ENCODE measurements at places on chromosomes 2 and 18. TPM values are rescaled to one million over a fixed set of nuclear protein-coding genes. Genes with fewer than 3 reads are reported as not detected.

Gene APCDD1
- 104 TPM for total RNA-seq

DNA sequence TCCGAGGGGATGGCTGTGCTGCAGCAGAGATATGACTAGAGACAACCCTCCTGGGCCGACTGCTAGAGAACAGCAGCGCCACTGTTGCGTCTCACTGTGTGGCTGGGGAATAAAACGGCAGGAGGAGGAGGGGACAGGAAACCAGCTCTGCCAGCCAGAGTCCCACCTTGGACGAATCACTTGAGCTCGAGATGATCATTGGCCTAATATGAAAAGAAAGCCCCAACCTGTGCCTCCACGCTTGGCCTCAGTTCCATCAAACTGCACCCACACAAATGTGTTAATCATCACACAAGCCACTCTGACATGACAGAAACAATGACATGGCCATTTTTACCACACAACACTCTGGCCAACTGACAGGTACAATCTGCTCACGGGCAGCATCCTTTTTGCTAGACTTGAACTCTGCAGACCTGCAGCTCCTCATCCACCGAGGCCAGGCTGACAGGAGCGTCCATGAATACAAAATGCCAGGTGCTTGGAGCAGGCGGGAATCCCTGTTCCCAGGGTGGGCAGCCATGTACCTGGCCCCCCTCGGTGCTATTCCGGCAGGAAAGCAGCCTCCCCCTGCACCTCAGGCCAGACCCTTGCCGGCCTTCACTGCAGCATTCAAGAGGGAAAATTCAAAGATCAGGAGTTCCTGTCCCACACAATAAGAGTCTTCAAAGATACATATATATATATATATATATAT is 52.3 kb downstream of the PARD6G start:
- H3K27me3 ChIP-seq = no peaks in the 10 kb centered on the region
- peaks cover 6% of the 10 kb centered on the region for H3K36me3 ChIP-seq
- DNase-seq = peak; percentile 20
- no peak overlapping the region for H3K4me3 ChIP-seq
- no peak overlapping the region for H3K27ac ChIP-seq

Gene EGR4
- total RNA-seq = 0.36 TPM

- no peaks in the 10 kb centered on the region for H3K27me3 ChIP-seq
- H3K4me1 ChIP-seq = no peaks in the 10 kb centered on the region
- no peak overlapping the region for H3K4me3 ChIP-seq
- H3K27ac ChIP-seq = no peak overlapping the region
- DNase-seq = no peak
Measured at GRCh38 chr2:34416856-34417255, 817.8 kb upstream of the FAM98A start.

DNA sequence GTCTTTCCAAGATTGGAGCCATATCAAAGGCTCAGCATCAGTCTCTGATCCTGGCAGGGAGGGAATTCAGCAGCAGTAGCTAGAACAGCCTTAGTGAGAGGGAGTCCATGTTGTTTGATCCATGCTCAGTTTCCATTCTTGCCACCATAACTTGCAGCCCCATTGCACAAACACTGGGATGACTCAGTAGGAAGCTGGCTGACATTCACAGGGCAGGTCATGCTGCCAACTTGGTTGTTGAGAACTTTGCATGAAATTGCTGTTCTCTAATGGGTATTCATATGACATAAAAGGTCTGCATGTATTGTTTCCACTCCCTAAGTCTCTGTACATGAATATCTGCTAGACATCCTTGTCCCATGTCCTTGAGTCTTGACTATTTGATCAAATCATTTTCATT is 29.9 kb upstream of the STAT4 start:
- H3K4me1 ChIP-seq = no peaks in the 10 kb centered on the region
- H3K36me3 ChIP-seq = no peaks in the 10 kb centered on the region
- no peak for DNase-seq
- no peak overlapping the region for H3K4me3 ChIP-seq
- no peak overlapping the region for H3K27ac ChIP-seq

GRCh38 chr2:62527478-62528210 is 21.6 kb upstream of the TMEM17 start:
- H3K4me3 ChIP-seq = no peak overlapping the region
- no peaks in the 10 kb centered on the region for H3K27me3 ChIP-seq
- no peak overlapping the region for H3K27ac ChIP-seq

DNA sequence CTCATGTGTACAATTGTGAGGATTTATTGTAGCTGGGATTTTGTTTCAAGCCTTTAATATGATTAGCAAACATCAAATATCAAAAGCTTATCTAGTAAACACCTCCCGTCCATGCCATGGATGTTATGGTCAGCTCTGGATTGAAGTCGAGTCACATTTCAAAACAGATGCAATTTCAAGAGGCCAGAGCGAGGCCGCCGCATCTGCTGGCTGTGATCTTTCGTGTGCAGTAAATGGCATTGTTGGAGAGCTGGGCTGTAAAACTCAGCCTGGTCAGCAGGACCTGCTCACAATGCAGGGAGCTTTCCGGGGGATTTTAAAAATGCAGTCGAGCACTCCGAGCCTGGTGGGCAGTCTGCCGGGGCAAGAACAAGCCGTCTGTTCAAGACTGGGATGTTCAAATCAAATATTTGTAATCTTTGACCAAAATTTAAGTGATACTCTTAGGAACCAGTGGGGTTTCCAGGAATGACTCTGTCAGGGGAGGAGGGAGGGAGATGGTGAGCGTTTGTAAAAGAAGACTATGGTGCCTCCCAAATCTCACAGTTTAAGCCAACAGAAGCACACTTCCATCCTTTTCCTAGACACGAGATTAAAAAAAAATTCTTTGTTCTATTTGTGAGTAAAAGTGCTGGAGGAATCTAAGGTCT is 97.6 kb downstream of the MYCN start:
- no peak overlapping the region for H3K4me3 ChIP-seq
- no peak for DNase-seq
- peaks cover 8% of the 10 kb centered on the region for H3K4me1 ChIP-seq
- H3K27me3 ChIP-seq = no peaks in the 10 kb centered on the region

DNA sequence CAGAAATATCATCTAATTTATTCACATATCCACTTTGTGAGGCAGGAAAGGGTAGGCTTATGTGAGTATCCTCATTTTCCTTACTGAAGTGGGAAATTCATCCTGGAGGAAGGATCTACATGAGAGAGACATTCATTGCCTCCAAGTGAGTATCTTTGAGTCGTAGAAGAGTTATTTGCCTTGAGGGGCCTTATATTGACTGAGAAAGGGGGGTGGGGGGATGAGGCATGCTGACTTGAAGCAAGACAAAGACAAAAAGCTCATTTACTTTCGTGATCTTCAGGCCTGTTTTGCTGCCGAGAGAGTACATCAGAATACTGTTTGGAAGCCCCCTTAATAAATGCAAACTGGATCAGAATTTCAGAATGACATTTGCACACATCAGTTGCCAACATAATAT is 17.6 kb upstream of the NEDD4L start:
- H3K27ac ChIP-seq = no peak overlapping the region
- no peak overlapping the region for H3K4me3 ChIP-seq
- no peak for DNase-seq
- peaks cover 4% of the 10 kb centered on the region for H3K4me1 ChIP-seq
- no peaks in the 10 kb centered on the region for H3K36me3 ChIP-seq
- no peaks in the 10 kb centered on the region for H3K27me3 ChIP-seq

- peaks cover 5% of the 10 kb centered on the region for H3K4me1 ChIP-seq
- DNase-seq = no peak
- H3K36me3 ChIP-seq = no peaks in the 10 kb centered on the region
- H3K27me3 ChIP-seq = peaks cover 2% of the 10 kb centered on the region
- H3K4me3 ChIP-seq = no peak overlapping the region
- H3K27ac ChIP-seq = no peak overlapping the region
Measured at GRCh38 chr18:7482342-7482741, 84.8 kb upstream of the PTPRM start.

- no peak overlapping the region for H3K27ac ChIP-seq
- peaks cover 4% of the 10 kb centered on the region for H3K36me3 ChIP-seq
- H3K4me3 ChIP-seq = no peak overlapping the region
- H3K27me3 ChIP-seq = no peaks in the 10 kb centered on the region
- DNase-seq = no peak
Measured at GRCh38 chr18:22900558-22901238, 32.4 kb upstream of the RBBP8 start.

GRCh38 chr18:48853588-48853987 is 97.2 kb downstream of the SMAD7 start:
- peaks cover 62% of the 10 kb centered on the region for H3K4me1 ChIP-seq
- no peaks in the 10 kb centered on the region for H3K27me3 ChIP-seq
- H3K36me3 ChIP-seq = peaks cover 16% of the 10 kb centered on the region

- H3K4me3 ChIP-seq = no peak overlapping the region
- no peak for DNase-seq
- no peaks in the 10 kb centered on the region for H3K4me1 ChIP-seq
- no peak overlapping the region for H3K27ac ChIP-seq
Measured at GRCh38 chr2:228575897-228576296, 394.4 kb upstream of the SPHKAP start.

DNA sequence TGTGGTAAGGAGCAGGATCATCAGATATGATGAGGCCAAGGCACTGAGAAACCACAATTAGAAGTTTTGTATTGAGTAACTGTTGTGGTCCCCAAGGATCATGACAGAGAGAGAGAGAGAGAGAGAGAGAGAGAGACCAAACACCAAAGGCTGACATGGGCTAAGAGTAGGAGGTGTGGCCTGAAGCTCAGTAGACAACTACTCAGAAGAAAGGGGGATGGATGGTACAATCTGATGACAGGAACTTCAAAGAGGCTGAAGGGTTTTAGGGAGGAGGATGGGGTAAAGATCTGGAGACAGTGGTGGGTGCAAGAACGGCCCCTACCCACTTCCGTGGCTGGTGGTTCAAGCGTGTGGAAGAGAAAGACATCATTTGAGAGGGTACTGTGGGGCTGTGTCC is 135.0 kb downstream of the DCDC2C start:
- H3K27ac ChIP-seq = no peak overlapping the region
- no peaks in the 10 kb centered on the region for H3K4me1 ChIP-seq
- H3K27me3 ChIP-seq = peaks cover 31% of the 10 kb centered on the region
- H3K4me3 ChIP-seq = no peak overlapping the region
- no peaks in the 10 kb centered on the region for H3K36me3 ChIP-seq
- DNase-seq = no peak

GRCh38 chr2:33326100-33326499 is 150.3 kb upstream of the RASGRP3 start:
- H3K4me3 ChIP-seq = no peak overlapping the region
- no peak for DNase-seq
- H3K27ac ChIP-seq = no peak overlapping the region
- no peaks in the 10 kb centered on the region for H3K27me3 ChIP-seq

Gene TSPYL6
- not detected for total RNA-seq

DNA sequence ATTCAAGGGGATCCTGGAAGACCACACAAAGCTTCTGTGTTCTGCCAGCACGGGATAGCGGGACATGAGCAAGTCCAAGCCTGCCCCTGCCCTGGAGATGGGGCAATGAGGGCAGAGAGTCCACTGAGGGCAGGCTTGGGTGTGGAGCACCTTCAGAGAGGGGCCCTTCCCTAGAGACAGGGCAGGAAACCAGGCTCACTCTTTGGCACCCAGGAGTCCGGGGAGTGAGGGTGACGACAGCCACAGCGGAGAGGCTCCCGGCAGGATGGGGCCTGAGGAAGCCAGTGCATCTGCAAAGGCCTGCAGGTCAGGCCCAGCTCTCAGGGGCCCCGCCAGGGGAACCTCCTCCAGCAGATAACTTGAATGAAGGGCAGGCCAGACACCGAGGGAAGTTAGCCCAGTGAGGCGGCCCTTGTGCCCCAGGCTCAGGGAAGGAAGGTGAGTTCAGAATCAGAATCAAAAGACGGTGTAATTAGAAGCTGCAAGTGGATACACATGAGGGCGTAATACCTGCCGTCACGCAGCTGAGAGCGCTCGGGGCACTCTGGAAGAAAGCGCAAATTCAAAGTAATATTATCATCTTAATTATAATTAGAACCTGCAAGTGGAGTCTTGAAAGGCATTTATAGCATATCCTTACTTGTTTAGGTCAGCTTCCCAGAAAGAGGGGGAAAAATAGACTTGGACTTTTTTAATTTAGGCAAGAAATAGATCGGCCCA is 142.6 kb upstream of the LGALSL start:
- no peak overlapping the region for H3K4me3 ChIP-seq
- H3K4me1 ChIP-seq = peaks cover 39% of the 10 kb centered on the region
- no peaks in the 10 kb centered on the region for H3K36me3 ChIP-seq
- DNase-seq = no peak
- no peaks in the 10 kb centered on the region for H3K27me3 ChIP-seq

GRCh38 chr18:9619990-9620389 is 5.6 kb upstream of the PPP4R1 start:
- H3K27me3 ChIP-seq = no peaks in the 10 kb centered on the region
- H3K36me3 ChIP-seq = no peaks in the 10 kb centered on the region
- H3K4me1 ChIP-seq = peaks cover 9% of the 10 kb centered on the region
- no peak overlapping the region for H3K27ac ChIP-seq

DNA sequence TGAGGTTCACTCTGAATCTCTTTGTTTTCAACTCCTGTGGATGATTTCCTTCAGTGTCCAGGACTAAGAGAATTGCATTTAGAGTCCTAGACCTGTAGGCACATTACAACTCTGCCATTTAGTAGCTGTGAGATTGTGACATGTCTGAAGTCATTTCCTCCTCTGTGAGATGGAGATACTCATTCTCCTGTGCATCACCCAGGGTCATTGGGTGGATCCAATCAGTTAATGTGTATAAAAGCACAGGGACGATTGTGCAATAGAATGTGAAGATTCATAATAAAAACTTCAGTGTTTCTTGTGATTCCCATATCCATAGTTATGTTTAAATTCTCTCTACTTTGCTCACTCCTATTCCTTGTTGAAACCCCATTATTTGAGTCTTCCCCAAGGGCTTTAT is 113.6 kb downstream of the DIS3L2 start:
- peaks cover 4% of the 10 kb centered on the region for H3K36me3 ChIP-seq
- H3K27me3 ChIP-seq = no peaks in the 10 kb centered on the region
- H3K27ac ChIP-seq = no peak overlapping the region
- peaks cover 8% of the 10 kb centered on the region for H3K4me1 ChIP-seq
- no peak overlapping the region for H3K4me3 ChIP-seq
- DNase-seq = no peak

Gene C1QL2
- total RNA-seq = not detected

DNA sequence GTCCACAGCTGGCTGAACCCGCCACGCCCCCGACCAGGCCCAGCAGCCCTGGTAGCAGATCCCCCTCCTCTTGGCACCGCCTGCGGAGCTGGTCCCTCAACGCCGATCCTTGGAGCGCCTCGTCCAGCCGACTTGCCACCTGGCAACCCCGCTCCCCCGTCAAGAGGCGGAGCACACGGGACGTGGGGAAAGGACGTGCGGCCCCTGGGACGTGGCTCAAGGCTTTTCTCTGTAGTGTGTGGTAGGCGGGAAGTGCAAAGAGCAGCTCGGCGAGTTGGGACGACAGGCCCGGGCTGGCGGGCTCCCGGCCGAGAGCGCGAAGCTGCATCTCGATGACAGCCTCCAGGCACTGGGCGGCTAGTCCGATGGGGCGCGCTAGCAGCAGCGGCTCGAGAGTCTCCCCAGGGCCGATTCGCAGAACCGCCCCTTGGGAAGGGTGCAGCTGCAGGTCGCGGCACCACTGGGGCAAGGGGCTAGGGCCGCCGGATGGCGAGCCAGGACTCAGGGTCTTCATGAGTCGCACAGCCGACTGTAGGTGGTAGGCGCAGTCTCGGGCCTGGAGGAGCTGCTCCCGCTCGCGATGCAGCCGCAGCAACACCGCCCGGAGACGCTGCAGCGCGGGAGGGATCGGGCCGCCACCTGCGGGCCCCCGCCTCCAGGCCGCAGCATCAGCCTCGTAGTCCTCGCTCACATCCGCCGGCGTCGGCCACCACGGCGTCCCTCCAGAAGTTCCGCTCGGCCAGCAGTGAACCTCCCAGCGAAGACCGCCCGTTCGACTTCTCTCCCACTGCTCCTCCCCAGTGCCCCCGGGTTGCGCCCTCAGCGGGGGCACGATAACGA is 617 bp downstream of the CCDC142 start:
- peak overlapping the region; percentile 99 for H3K27ac ChIP-seq
- no peak for DNase-seq

Gene ACADL
- 13.2 TPM for total RNA-seq
